GM12878 (cell line): ENCODE measurements at places on chromosomes 12 and 14. TPM values are rescaled to one million over a fixed set of nuclear protein-coding genes. Genes with fewer than 3 reads are reported as not detected.

DNA sequence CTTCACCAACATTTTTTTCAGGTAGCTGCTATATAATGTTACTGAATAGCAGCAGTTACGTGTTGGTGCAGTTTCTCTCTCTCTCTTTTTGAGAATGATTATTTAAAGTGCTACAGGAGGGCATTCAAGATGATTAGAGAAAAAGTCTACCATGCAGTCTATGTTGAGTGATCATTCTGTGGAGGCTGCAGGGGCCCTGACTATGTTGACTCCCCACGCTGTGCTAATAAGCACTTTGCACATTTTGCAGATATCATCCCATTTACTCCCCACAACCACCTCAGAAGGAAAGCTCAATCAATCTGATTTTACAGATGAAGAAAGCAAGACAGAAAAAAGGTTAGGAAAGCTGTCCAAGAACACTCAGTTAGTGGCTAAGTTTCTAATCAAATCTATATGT lies 87.8 kb downstream of the RTN1 start:
- no peak for DNase-seq

DNA sequence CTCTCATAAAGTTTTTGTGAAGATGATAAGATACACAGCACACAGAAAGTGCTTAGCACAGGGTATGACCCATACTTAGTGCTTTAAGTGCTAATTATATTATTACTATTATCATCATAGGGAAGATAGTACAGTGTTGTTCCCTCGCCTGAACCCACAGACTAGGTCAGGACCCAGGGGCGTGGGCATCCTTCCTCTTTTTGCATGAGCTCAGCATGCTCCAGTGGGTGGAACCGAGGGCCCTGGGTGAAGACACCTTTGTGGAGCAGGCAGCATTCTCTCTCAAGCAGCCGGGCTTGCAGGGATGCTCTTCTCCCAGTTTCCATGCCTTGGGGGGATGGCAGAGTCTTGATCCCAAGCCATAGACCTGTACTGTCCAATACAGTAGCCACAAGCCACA lies 34.8 kb downstream of the CRACR2A start:
- no peak for DNase-seq

Gene PTPRB
- polyA plus RNA-seq = 0.09 and 0.13 TPM in 2 replicates

- no peak for DNase-seq
Observed at GRCh38 chr12:75374971-75375370, 15.9 kb upstream of the GLIPR1L2 start.

DNA sequence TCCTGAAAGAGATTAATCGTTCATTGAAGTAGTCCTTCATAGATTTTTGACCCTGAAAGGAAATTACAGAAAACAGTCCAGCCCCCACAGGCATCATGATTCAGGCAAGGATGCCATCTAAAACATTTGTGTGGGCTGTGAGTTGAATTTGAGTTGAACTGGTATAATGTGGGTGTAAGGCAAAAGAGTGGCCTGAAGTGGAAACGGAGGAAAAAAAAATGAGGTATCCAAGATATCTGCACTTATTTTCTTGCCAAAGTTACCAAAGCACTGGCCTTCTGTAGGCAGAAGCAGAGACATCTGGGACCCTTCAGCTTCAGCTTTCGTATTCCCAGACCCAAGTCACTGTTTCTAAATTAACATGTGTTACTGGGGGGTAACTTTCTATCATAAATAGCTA lies 105.1 kb upstream of the DIO2 start:
- no peak for DNase-seq
